ENCODE measurements at places on chromosomes 2 and 18.

DNA sequence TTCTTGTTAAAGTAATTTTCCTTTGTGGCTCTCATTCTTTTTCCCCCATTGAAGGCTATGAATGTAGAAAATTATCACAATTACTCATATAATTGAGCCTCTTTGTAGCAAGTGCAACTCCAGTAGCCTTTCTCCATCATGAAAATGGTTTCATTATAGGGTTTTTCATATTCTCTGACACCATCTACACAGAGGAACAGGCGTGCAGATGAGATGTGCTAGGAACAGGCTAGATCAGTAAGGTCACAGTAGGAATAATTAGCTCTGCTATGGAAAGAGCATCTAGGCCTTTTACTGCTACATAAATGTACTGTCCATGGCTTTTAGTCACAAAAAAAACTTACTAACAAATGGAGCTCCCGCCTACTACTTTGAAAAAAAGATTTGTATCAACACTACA, 12.6 kb upstream of the DLX1 start:
- no peak for DNase-seq

DNA sequence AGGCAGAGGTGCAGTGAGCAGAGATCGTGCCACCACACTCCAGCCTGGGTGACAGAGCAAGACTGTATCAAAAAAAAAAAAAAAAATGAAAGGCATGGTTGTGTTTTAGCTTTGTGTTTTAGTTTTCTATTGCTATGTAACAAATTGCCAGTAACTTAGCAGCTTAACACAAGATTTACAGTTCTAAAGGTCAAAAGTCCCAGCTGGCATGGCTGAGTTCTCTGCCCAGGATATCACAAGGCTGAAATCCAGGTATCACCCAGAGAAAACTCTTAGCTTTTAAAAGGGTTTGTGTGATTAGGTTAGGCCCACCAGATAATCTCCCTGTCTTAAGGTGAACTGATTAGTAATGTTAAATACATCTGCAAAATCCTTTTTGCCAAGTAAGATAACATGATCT, 107.7 kb upstream of the YPEL5 start:
- no peak for DNase-seq

GRCh38 chr18:10138719-10139118, 224.9 kb downstream of the VAPA start:
- no peak for DNase-seq

GRCh38 chr18:44558767-44559166, 121.9 kb upstream of the SETBP1 start:
- DNase-seq, result no peak

DNA sequence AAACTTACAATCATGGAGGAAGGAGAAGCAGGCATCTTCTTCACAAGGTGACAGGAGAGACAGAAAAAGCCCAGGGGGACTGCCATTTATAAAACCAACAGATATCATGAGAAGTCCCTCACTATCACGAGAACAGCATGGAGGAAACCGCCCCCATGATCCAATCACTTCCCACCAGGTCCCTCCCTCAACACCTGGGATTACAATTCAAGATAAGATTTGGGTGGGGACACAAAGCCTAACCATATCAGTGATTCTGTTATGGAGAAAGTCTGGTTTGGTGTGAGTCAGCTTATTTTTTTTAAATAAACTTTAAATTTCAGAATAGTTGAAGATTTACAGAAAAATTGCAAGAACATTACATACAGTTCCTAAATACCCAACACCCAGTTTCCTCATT, 84.7 kb upstream of the SP3 start:
- DNase-seq, result no peak

DNA sequence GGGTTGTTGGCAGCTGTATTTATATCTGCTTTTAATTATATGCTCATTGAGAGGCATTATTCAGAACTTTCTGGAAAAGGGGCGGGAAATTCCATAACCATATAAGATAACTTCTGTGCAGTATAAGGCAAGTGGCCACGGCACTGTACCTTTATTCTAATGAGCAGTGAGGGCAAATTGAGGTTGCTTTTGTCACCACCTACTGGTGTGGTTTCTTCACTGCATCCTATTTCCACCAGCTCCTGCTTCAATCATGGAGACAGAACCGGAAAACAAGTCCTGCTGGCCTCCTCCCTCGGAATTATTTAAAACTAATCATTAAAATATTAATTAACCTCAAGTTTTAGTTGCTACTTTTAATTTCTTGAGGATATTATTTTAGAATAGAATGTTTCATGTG, 759.4 kb downstream of the CBLN2 start:
- no peak for DNase-seq

DNA sequence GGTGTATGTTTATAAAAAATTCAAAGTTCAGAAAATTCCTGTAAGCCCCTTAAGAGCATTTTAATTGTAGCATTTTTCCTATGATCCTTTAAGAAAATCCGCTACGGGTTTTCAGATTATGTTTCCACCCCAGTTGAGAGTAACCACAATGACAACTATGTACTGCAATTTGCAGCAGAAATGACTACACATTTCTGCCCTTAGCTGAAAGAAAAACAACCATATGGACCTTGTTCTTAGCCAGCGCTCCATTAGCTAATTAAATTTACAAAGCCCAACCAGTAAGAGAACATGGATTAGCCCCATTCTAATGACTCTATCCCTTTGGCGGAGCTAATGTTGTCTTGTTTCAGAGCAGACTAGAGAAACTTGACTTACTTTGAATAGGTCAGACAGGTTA, 247.6 kb downstream of the SLC8A1 start:
- DNase-seq, result no peak

DNA sequence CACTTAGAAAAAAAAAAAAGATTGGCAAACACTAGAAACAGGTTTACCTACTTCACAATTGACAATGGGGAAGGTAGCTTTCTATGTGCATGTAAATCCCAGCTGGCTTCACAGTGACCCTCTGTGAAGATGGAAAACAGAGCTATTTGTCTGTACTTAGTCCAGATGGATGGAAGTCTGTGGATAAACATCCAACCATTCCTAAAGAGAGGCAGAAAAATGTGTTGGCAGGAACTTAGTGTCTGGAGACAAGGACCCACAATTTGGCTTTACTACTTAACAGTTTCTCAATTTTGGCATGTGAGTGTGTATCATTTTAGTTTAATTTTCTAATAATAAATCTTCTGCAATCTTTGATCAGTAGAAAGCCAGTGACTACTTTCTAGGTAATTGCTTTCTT, 154.4 kb downstream of the RAD51AP2 start:
- DNase-seq, result no peak

- no peak for DNase-seq
Observed at GRCh38 chr18:45916302-45916701, 50.8 kb downstream of the EPG5 start.

GRCh38 chr2:20091305-20091991, 40.0 kb upstream of the LAPTM4A start:
- no peak for DNase-seq

- DNase-seq, result no peak
Observed at GRCh38 chr2:85423525-85423924, 5.0 kb downstream of the SH2D6 start.

DNA sequence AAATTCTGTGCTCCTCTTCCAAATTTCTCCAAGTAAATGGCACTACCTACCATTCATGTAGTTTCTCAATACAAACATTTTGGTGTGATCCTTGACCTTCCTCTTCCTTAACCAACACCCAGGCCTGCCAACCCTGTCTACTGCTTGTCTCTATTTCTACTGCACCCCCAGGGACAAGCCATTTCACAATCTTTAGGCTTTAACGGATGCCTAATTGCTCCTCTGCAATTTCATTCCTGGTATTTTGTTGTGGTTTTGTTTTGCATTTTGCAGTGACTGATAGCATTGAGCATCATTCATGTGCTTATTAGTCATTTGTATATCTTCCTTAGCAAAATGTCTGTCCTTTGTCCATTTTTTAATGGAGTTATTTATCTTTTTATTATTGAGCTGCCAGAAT, 10.0 kb downstream of the FAP start:
- no peak for DNase-seq

- no peak for DNase-seq
Observed at GRCh38 chr2:150011161-150011730, 423.7 kb upstream of the MMADHC start.

DNA sequence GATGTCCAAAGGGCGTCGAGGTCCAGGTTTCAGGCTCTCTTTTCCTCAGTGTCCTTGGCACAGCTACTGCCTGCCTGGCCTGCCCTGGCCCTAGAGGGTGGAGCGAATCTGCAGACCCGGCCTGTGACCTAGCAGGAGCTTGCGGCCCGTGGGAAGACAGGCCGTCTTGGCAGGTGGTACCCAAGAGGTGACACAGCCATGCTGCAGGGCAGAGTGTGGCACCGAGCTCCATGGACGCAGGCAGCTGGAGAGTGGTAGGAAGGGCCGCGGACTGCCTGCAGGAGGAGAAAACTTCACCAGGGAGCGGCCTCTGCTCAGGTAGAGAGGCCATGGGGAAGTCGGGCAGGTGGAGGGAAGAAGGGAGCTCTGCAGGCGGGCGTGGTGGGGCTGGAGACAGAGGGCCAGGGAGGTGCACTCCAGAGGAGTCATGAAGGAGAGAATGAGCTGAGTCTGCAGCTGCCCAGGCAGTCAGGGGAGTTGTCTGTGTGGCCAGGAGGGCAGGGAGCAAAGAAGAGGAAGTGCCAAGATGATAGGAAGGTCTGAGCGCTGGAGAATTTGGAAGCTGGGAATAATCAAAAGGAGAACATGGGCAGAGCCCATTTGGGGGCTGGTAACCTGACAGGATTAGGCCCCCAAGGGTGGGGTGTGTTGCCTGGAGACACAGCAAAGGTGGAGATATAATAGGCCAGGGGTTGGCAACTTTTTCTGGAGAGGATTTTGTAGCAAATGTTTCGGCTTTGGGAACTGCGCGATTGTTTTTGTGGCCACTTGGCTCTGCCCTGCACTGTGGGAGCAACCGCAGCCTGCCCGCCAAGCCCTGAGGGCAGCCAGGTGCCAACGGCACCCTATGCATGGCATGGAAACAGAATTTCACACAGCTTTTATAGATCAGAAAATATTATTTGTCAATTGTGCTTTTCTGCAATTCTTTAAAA, 154.4 kb upstream of the PXDN start:
- DNase-seq, result no peak

DNA sequence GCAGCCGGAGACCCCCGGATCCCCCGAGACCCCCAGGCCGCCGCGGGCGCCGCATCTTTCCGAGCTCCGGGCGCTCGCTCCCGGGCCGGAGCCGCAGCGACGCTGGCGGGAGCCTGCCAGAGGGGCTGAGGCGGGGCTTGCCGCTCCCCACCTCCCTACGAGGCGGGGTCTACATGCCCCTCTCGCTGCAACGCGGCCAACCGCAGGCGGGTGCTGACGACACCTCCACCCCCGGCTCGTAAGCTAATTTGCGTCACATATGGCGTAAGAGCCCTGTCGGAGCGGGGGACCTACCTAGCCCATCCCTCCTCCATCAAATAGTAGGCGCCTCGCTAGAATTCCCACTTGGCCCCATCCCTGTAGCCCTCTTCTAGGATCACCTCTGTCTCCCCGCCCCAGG, at the start of gene PTPRN:
TSS of gene PTPRN (minus strand) at position 124 of the 400 bp plus-strand sequence. CDS start at position 55, 69 bp downstream.
- DNase-seq, result no peak

DNA sequence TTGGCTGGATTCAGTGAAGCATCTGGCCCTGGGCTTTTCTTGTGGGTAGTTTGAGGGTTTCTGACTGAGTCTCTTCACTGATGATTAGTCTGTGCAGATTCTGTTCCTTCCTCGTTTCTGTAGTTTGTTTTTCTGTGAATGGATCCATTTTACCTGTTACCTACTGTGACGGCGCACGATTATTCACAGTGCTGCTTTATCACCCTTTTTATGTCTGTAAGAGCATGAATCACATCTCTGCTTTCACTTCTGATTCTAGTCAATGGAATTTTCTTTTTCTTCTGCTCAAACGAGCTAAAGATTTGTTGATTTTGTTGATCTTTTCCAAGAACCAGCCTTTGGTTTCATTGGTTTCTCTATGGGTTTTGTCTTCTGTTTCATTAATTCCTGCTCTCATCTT, 60.8 kb downstream of the SLC66A2 start:
- no peak for DNase-seq

GRCh38 chr2:232700154-232700553, 3.0 kb downstream of the GIGYF2 start:
- no peak for DNase-seq

DNA sequence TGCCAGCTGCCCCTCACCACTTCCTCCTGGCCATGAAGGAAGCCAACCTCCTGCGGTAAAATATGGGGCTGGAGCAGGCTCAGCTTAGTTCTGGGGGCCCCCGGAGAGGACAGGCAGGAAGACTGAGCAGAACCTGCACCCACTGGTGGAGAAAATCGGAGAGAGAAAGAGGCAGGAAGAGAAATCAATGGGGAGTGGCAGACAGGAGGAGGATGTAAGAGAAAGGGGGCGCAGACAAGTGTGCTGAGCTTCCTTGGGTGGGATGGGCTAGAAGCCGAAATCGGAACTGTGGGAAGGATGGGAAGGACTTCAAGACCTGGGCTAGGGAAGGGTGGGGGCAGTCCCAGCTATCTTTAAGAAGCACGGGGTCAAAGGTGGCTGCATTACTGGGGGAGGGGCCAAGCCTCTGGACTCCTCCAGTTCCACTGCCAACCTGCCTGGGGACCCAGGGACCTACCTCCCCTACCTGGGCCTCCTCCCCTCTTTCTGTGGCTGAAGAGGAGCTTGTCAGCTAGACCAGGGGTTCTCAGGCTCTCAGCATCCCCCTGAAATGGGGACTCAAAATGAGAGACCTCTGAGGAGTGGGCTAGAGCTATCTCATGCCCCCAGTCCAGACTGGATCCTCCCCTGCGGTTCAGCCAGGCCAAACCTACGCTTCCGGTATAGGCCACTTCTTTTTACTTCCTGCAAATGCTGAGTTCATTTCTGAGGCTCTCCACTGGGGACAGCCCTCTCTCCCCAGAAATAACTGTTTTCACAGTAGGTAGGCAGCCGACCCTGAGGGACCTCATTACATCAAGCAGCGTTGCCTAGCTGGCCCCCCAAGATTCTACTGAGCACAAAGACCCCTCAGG, 33.6 kb upstream of the B3GNT7 start:
- DNase-seq, result no peak

DNA sequence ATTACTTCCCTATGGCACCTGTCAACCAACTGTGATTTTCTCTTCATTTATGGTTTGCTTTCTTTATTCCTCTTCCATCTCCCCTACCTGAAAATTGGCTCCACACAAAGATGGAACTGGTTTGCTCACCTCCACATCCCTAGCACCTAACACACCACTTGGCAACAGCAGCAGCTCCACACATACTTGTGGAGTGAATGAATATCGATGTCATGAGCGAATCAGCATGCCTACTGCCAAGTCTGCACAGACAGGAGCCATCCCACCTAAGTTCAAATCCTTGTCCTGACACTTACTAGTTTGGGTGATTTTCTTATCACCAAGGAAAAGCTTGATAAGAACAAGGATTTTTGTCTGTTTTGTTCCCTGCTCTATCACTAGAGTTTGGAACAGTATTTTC, 191.4 kb upstream of the TMEM200C start:
- no peak for DNase-seq

DNA sequence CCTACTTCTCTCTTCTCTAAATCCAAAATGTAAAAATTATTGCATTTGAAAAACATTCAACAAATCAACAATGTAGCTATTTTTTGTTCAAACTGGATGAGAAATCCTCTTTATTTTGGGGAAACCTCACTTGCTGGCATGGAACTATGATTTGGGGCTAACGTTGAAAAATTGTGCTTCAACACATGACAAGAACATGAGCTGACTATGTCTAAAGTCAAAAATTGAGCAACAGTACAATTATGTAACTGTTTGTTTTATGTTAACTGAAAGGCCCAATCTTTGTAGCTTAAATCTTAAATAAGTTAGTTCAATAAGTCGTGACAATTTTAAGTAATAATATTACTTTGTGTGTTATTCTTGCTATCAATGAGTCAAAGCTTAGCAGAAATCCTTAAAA, 67.3 kb downstream of the TMEFF2 start:
- no peak for DNase-seq
